Stimulated activated CD4-positive, alpha-beta T cell treated with anti-CD3 and anti-CD28 coated beads, Interleukin-12 subunit alpha, Interleukin-12 subunit beta, amount 100 ng/mL, for 4 hours (primary cell): ENCODE measurements at places on chromosomes 13 and 19.

DNA sequence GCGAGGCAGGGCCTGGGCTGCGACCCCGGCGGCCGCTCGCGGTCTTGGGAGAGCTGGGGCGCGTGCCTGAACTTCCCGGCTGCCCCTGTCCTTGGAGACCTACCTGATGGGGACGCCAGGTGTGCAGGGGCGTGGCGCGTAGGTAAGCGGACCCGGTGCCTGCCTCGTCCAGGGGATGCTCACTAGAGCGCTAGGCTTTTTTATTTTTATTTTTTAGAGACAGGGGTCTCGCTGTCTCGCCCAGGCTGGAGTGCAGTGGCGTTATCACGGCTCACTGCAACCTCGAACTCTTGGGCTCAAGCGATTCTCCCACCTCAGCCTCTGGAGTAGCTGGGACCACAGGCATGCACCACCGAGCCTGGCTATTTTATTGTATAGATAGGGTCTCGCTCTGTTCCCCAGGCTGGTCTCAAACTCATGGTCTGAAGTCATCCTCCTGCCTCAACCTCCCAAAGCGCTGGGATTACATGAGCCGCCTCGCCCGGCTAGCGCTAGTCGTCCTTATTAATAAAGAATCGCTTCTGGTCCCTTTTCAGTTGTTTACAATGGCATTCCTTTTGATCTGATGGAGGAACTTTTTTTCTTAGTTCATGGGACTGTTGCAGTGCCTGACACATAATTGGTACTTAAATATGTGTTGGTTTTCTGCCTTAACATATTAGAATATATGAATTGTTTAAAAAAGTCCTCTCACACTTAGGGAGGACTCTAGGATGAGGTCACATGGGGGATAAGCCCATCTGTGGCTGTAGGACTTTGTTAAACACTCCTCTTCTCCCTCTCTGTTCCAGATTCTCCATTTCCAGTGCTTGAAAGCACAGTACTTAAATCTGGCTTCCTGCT lies 812 bp downstream of the DPY19L3 start:
- no peak for DNase-seq

DNA sequence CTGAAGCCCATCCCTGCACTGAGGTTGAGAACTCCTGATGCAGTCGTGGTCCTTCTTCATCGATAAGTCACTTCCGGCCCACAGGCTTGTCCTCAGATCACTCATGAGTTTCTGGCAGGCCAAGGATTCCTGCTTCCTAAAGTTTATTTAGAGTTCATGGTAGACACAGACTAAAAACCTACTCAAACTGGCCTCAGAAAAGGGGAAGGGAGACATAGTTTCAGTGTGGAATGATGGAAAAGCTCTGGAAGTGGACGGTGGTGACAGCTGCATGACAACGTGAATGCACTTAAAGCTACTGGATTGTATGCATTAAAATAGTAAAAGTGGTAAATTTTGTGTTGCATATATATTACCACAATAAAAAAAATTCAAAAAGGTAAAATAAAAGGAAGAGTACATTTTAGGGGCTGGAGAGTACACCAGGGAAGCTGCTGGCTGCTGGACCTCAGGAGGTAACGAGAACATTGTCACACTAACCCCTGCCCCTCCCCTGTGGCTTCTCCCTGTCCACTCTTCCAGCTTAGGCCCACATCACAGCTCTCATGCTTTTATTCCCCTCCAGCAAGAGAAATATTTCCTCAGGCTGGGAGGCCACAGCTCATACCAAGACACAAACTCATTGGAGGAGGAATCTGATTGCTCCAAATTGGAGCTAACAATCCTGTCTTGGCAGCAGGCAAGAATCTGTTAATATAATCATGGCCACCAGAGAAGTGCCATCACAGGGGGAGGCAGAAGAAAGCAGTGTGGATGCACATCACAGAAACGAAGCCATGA lies 741.0 kb downstream of the UQCRFS1 start:
- no peak for DNase-seq

DNA sequence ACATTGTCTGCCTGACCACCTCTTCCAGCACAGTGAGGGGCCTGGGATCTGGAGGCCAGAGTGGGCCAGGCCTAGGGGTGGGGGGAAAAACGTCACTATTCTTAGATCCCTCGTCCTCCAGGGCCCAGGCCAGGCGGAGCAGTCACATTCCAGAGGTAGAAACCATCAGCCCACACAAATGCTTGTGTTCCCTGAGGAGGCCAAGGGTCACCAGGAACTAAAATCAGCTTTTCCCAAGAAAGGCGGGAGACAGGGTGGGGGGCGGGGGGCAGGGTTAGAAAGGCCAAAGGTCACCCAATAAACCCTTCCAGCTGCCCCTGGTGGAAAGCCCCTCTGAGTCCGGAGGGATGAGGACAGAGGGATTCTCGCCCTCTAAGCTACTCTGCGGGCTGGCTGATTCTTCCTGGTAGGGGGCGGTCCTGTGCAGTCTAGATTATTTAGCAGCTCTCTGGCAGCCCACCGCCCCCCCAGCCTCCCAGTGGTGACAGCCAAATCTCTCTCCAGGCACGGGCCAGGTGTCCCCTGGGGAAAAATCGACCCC lies 23.5 kb upstream of the CCL25 start:
- no peak for DNase-seq

DNA sequence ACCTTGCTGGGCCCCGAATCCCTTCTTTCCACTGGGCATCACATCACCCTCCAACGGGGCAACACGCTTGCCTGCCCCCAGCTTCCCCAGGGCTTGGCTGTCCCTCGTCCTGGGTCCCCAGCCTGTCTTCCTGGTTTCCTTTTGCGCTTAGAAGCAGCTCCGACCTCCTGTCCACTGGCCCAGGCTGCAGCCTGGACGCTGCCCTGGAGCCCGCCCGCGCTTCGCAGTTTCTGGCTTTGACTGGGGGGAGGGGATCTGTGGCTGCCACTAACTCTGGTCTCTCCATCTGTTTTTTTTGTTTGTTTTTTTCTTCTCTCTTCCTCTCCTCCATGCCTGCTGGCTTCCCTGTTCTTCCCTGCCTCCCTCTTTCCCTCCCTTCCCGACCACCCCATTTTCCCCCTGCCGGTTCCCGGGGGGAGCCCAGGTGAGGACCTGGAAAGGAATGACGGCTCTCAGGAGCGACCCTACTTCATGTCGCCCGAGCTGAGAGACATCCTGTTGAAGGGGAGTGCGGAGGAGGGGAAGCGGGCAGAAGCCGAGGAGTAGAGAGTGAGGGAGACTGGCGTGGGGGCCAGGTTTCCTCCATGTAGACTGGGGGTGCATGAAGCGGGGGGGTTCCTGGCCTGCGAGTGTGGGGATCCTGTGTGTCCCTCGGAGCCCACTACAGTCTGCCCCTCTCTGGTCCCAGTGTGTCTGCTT lies 11.5 kb upstream of the ILF3 start:
- DNase-seq = no peak

DNA sequence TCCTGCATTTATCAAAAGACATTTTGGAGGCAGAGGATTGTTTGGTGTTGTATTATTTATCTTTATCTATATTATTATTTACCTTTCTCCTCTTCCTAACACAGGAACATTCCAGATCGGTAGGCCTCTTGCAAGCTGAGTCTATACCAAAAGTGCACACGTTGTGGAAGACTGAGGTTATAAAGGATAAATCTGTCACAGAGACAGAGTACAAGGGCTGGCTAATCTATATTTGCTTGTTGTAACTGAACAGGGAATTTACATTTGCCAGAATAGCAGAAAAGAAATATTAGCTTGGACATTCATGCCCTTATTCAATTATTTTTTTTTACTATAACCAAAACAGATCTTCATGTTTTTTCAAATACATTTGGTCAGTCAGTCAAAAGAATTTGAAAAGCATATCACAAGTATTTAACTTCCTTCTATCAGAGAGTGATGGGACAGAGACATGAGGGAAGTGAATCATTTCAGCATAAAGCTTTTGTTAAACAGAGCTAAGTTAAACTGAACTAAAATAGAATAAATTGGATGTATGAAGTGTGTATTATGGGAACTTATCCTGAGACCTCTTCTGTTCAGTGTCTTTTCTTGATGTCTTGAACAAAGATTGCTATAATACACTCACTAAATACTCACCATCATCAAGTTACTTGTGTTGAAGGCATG lies 352.5 kb downstream of the DNAJC15 start:
- DNase-seq = no peak

DNA sequence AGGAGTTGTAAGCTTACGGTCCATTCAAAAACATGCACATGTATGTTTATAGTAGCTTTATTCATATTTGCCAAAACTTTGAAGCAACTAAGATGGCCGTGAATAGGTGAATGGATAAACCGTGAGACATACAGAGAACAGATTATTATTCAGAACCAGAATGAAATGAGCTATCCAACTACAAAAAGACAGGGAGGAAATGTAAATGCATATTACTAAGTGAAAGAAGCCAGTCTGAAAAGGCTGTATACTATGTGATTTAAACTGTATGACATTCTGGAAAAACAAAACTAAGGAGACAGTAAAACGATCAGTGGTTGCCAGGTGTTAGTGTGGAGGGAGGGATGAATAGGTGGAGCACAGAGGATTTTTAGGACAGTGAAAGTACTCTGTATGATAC lies 19.9 kb downstream of the NDFIP2 start:
- no peak for DNase-seq
